ENCODE measurements at places on chromosomes 1 and 21.
A peak's percentile ranks its signal among the peaks of the same experiment; 100 is the strongest.

- no peak for DNase-seq
Observed at GRCh38 chr1:63651161-63651701, 58.0 kb downstream of the PGM1 start.

DNA sequence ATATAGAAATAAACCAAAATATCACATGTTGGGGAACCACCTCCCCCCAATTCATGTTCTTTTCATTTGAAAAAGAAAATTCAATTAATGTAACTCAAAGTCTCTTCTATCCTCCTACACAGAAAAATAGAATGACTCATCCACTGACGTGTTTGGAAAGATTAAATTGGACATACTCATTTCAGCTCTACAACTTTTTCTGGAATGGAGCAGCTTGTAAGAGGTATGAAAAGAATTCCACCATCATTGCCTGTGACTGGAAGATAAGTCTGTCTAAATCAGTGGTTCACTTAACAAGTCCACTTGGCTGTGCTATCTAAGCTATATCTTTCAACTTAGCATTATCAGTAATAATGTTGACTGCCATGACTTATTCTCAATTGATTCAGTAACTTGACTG is 702.3 kb downstream of the BRINP3 start:
- peak; percentile 81 for DNase-seq

- DNase-seq = peak; percentile 54
Observed at GRCh38 chr1:242225767-242226573, 227.1 kb upstream of the MAP1LC3C start.

DNA sequence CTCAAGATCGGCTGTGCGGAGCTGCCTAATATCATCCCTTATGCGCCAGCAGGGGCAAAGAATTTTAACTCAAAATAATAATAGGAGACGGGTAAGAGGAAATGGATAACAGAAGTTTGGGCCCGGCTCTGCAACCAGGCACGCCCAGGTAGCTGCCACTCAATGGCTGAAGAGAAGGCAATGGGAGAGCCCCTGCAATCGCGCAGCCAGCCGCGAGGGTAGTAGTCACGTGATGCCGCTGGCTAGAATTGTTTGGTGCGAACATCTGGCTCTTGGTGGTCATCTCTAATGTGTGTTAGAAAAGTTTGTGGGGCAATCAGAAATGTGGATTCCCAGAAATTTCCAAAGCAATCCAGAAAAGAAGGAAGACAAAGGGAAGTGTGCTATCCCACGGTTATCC is 12.3 kb downstream of the BARHL2 start:
- no peak for DNase-seq

- DNase-seq = no peak
Observed at GRCh38 chr1:15192916-15193550, 39.5 kb downstream of the TMEM51 start.

DNA sequence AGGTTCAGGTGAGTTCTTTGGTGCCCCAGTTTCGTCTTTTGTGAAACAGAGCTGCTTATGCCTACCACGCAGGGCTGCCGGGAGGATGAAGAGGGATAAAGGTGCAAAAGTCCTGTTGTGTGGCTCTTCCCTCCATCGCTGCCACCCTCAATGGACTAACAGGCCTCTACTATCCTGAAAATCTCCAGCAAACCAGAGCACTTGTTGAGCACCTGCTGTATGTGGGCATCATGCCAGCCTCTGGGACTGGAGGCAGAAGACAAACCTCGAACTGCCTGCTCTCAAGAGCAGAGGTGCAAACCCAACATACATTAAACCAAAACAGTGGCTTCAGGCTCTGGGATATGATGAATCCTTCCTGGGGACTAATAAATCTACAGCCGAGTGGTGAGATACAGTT is 174.1 kb downstream of the ACTL8 start:
- DNase-seq = no peak

DNA sequence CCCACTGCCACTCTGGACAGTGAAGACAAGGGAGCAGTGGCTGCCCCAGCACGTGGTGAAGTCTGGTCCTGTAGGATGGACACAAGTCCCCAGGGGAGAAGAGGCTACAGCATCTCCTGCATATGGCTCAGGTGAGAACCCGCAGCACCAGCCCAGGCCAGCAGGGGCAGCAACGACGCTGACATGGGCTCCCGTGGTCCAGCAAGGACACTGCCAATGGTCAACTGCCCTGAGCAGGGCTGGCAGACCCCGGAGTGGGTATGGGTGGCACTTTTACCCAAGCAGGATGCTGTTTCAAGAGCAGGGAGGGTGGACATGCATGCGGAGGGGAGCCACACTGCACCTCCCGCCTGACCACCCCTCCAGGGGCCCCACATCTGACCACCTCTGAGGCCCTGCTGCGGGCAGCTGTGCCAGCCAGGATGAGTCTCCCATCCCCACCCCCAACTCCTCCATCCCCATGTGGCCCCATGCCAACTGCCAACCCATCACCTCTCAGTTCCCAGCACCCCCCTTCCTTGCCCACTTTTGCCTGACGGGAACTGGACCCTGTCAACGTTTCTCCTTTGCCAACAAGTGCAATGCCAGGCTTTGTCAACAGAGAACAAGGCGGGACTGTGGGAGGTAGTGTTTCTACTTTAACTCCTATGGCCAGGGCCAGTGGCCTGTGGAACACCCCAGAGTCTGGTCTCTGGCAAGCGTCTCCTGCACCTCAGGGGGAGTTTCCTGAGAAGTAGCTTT is 8.6 kb downstream of the MORN1 start:
- DNase-seq = no peak

- no peak for DNase-seq
Observed at GRCh38 chr1:220139966-220140365, 46.0 kb downstream of the IARS2 start.

- no peak for DNase-seq
Observed at GRCh38 chr1:1567152-1567875, 7.3 kb downstream of the SSU72 start.

DNA sequence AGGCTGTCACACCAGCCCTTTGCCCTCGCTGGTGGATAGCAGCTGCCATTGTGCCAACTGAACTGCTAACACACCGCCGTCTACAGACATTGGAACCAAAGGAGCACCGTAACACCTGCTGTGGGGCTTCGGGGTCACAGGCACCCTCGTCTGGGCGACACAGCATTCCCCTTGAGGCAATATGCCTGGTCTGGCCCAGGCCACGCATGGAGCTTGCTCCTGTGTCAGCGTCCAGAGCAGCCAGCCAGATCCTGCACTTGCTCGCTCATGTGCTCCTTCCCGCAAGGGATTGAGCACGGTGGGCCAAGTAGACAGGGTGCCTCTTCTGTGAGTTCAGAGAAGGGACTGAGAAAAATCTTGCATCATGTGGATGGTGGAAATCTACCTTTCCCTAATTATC is 314.6 kb upstream of the PLD5 start:
- no peak for DNase-seq

GRCh38 chr1:5757187-5757805 is 234.9 kb downstream of the NPHP4 start:
- DNase-seq = no peak

DNA sequence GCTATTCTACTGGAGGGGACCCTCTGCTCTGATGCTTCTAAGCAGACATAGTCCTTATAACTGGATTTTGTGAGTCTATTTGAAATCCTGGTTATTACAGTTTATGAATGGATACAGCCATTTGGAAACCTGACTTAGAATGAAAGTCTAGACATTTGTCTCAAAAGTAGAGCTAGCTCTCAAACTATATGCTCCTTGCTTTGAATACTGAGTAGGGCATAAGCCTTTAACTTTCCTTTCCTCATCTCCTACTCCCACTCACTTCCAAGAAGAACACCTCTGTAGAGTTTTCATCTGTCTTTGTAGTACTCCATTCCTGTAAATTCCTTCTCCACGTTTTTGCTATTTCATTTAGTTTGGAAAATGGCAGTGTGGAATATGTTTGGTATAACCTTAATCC is 9.0 kb upstream of the ARID1A start:
- DNase-seq = no peak

GRCh38 chr1:48683839-48684238 is 92.9 kb downstream of the BEND5 start:
- no peak for DNase-seq

- peak; percentile 60 for DNase-seq
Observed at GRCh38 chr1:77834771-77835334, 53.6 kb upstream of the NEXN start.

DNA sequence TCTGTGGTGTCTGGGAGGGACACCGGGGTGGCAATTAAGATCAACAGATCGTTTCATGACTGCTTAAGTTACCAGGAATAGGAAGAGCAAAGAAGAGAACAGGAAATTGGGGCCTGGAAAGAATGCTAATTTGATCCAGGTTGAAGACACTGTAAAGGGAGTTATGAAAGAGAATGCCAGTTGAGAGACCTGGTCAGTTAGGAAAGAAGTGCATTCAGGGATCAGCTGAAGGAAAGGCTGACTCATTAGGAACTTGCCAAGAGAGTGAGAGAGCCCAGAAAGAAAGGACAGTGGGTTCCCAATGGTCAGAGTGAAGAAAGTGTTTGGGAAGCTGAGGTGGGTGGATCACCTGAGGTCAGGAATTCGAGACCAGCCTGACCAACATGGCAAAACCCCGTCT is 119.6 kb downstream of the UBE2U start:
- peak; percentile 32 for DNase-seq

DNA sequence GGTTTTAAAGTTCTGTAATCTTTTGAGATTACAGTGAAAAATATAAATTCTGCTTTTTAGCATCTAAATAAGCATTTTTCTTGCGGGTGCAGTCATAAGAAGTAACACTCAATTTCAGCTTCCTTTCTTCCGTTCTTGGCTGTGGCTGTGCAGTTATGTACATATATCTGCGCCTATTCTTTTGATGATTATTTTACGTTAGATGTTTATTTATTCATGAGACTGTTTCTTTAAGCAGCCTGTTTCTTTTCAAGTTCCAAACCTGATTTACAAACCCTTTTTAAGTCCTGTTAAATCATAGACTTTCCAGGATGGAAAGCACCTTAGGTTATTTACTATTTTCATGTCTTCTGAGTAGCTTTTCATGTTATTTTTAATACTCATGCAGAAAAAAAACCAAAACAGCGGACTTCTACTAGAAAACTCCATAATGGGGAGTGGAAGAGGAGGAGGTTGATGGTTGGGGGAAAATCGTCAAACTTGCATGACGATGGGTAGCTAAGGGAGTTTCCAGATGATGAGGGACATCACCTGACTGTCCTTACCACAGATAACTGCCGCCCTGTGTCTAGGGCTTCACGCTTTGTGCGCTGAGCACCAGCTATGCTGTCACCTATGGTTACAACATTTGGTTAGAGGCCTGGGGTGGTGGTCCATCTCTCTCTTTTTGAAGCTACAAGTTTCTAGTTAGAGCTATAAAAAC is 2.6 kb downstream of the PRDM2 start:
- no peak for DNase-seq

DNA sequence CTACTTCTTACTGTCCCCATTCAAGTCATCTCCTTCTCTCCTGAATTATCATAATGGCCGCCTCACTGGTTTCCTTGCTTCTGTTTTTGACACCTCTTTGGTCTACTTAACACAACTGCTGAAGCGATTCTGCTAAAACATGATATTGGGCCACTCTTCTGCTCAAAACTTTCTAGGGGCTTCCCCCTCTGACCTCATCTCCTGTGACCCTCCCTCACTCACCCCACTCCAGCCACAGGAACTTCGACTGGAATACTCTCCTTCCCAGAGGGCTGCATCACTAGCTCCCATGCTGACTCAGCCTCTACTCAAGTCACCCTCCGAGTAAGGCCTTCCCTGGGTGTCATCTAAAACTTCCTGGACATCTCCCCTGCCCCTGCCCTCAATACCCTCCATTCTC is 35.7 kb downstream of the NRIP1 start:
- no peak for DNase-seq

DNA sequence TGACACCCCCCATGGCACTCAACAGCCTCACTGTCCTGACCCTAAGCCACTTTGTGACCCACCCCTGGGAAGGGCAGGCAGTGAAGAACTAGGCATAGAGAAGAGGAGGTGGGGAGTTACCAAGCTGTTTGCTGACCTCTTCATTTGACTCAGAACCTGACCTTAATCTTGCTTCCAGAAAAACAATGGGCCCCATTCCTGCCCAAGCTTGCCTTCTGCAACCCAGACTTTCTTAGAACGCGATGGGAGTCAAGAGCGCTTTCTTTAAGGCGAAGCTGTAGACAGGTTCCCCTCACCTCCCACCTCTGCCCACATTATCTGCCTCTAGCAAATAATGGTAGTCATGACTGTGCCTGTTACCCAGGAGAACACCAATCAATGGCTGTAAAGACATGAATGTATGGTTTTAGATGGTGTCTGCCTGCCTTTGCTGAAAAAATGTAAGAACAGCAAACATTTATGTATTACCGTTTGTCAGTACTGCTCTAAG is 8.2 kb upstream of the CBR3 start:
- DNase-seq = no peak

- DNase-seq = no peak
Observed at GRCh38 chr21:30468900-30469714, 11.1 kb downstream of the KRTAP19-1 start.

DNA sequence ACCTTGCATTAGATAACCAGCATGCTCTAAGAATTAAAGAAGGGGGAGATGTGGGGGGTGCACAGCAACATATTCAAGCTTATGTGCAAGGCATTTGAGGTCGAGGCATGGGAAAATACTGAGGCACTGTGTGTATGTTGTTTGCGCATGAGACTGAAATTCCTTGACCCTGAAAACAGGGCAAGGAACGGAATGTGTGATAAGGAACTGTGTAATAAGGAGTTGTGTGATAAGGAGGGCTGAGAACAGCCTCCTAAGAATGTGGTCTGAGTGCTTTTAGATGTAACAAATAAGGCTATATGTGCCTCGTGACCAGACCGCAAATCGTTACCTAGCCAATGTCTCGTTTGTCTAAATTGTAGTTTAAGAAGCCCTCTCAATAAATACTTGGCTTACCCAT is 26.5 kb upstream of the ITLN1 start:
- DNase-seq = no peak

DNA sequence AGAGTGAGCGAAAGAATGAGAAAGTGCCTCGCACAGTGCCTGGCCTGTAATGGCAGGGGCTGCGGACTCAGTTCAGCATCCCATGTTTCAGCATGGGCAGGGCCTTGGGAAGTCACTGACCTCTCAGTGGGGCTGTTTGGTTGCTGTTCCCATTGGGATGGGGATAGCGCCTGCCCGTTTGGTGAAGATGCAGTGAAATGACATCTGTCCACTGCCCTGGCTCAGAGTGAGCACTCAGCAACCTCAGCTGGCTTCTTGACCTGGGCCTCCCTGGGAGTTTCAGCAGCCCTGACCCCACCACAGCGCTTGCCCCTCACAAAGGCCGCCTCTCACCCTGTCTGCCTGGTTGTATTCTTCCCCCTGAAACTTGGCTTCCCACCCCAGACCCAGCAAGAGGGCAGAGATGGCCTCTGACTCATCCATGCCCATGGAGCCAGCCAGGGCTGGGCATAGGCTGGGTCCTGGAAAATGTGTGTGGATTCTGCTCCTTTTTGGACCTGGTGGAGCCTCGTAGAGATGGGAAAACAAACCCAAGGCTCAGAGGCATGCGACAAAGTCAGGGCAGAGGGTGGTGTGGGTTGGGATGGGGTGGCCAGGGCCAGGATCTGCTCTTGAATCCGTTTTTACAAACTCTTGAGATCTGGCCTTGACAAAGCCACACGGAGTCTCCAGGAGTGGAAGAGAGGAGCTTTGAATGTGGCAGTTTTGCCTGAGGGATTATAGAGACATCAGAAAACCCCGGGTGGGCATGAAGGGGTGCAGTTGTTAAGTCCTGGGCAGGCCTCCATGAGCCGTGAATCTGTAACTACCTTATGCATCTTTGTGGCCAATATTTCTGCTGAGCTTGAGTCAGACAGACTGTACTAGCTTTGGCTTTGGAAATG is 1.2 kb downstream of the XKR8 start:
- no peak for DNase-seq

Data from fibroblast of skin of abdomen (primary cell).